ENCODE measurements at places on chromosomes 12 and 14.

GRCh38 chr12:41437563-41437962 lies 249.4 kb downstream of the PDZRN4 start:
- no peak for DNase-seq

DNA sequence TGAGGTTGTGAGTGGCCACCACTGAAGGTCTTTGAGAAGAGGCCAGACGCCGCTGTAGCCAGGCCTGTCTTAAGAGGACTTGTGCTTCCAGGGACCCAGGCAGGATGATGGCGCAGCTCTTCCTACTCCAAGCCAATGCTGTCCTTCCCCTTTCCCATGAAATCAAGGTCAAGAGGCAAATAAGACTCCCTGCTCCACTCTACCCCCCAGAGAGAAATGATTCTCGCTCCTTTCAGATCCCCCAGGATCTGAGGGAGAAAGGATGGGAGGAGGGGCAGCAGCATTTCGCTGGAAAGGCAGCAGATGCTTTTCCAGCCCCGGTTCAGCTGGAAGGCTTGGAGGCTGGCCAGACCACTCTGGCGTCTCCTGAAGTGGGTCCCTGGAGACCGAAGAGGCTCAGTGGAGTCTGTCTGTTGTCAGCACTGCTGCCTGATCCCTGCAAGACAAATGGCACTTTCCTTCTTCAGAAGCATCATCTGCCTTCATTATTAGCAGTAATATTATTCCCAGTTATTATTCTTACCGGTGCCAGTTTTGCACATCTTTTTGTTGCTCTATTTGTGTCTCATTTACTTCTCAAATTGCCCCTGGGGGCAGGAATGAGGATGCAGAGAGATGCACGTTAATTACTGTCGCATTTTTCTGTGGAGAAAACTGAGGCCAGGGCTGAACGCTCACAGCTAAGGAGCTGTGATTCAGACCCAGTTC lies 51.4 kb downstream of the C14orf132 start:
- no peak for DNase-seq

DNA sequence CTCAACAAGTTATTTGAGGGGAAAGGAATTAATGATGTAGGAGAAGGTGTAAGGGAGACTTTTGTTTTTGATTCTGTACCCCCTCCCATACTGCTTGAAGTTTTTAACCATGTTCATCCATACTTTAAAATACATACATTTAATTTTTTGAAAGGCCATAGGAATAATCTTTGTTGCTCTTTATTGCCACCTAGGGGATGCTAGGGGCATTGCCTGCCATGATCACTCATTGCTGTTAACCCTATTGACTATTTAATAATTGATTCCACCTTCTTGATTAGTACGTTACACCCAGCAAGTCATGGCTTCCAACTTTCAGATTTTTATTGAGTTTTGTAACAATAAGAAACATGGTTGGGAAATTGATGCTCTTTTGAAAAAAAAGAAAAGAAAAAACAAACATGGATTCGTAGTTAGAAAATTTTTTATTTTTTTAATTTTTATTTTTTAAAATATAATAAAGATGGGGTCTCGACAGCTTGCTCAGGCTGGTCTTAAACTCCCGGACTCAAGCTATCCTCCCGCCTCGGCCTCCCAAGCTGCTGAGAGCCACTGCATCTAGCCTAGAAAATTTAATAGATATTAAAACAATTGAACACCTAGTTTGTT lies 8.5 kb upstream of the PRKAB1 start:
- DNase-seq: peak; percentile 17

GRCh38 chr14:102225386-102225785 lies 79.6 kb downstream of the MOK start:
- no peak for DNase-seq

DNA sequence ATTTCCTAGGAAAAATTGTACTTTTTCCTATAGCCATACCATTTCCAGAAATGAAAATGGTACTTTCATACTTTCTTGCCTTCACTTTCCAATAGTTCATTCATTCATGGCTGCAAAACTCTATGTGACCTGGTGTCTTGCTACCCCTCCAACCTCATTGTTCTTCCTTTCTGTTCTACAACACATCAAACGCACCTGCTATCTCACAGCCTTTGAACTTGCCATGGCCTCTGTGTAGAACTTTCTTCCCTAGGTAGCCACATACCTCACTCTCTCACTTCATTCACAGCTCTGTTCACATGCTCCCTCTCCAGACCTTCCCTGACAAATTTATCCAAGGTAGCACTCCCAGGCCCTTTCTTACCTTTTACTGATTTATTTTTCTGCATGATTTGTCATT lies 149.2 kb downstream of the DUSP6 start:
- DNase-seq: no peak

DNA sequence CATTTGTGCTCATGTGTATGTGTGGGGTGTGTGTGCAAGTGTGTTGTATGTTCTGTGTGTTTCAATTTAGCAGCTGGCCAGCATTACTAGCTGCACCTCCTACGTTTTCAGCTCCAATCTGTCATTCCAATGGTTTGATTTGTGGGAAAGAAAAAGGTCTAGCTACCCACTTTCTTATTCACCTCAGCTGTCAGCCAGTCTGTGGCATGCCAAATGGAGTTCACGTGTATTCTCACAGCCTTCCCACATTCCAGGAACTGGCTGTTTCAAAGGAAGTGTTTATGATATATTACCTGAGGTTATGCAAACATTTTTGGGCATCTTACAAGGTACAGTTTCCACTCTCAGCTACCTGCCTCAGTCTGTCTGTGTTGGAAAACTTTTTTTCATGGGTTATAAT lies 220.2 kb upstream of the CPNE8 start:
- no peak for DNase-seq

- no peak for DNase-seq
Measured at GRCh38 chr12:64791036-64791435, 31.8 kb upstream of the GNS start.

- no peak for DNase-seq
Measured at GRCh38 chr14:68891851-68892660, 87.0 kb downstream of the ACTN1 start.

DNA sequence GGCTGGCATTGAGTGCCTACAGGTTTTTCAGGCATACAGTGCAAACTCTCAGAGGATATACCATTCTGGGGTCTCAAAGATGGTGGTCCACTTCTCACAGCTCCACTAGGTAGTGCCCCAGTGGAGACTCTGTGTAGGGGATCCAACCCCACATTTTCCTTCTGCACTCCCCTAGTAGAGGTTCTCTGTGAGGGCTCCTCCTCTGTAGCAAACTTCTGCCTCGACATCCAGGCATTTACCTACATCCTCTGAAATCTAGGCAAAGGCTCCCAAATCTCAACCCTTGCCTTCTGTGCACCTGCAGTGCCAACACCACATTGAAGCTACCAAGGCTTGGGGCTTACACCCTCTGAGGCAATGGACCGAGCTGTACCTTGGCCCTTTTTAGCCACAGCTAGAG lies 179.2 kb downstream of the CCDC91 start:
- DNase-seq: no peak

GRCh38 chr12:119631930-119632678 lies 35.8 kb upstream of the PRKAB1 start:
- DNase-seq: no peak

Data from stimulated activated naive CD4-positive, alpha-beta T cell treated with Interleukin-2 at 50 U/mL for 16 hours (primary cell).